Naive B cell (primary cell): ENCODE measurements at places on chromosomes 16 and 17. TPM values are rescaled to one million over a fixed set of nuclear protein-coding genes. Genes with fewer than 3 reads are reported as not detected.

- no peak for DNase-seq
- H3K27me3 ChIP-seq = no peaks in the 10 kb centered on the region
- peaks cover 80% of the 10 kb centered on the region for H3K4me1 ChIP-seq
- H3K27ac ChIP-seq = peak overlapping the region; percentile 91
These were observed 34.2 kb upstream of the PLCG2 start for GRCh38 chr16:81744911-81745310.

DNA sequence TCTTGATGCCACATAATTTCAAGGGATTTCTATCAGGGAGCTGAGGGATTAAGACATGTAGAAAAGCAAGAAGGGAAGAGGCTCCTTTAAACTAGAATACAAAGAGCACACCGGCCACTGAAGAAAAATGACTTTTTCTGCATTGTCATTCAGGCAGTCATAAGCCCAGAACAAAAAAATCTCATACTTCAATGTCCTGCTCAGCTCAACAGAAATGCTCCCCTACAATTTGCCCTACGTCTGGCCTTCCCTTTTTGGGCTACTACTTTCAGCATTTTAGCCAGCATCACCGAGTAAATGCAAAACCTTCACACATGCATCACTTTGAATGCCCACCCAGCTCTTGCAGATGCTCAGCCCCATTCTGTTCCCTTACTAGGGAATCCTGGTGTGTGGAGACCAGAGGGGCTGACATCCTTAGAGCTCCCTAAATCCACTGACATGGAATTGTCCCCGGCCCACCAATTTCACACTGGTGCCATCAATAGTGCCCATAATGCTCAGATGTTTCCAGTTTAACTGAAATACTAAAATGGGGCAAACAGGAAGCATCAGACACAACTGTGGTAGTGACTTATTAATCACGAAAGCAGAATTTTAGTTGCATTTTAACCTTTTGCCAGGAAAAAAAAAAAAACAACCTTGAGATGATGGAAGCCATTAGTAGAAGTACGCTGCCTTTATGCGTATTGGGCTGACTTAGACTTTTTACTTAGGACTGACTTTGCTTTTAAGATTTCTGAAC lies 2.7 kb downstream of the MAP3K14 start:
- peak overlapping the region; percentile 85 for H3K4me3 ChIP-seq
- no peaks in the 10 kb centered on the region for H3K27me3 ChIP-seq
- peak overlapping the region; percentile 96 for H3K27ac ChIP-seq
- H3K36me3 ChIP-seq = peaks cover 10% of the 10 kb centered on the region
- H3K4me1 ChIP-seq = peaks cover 75% of the 10 kb centered on the region

DNA sequence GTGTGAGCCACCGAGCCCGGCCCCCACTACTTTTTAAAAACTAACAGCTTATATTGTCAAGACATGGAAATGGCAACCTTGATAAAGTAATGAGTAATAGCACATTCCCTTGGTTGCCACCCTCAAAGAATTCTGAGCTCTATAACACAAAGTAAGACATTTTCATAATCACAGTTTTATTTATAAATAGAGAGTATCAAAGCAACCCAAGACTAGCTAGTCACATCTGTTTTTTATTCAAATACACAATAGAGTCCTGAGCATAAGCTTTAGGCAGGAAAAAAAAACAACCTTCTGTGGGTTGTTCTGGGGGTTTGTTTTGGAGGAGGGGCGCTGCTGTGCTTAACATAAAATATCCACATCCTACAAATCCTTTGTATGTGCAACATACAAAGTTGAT lies 68.7 kb downstream of the CEP95 start:
- H3K4me1 ChIP-seq = no peaks in the 10 kb centered on the region
- H3K27ac ChIP-seq = no peak overlapping the region
- no peaks in the 10 kb centered on the region for H3K27me3 ChIP-seq
- no peak for DNase-seq
- H3K36me3 ChIP-seq = no peaks in the 10 kb centered on the region
- no peak overlapping the region for H3K4me3 ChIP-seq

- H3K27ac ChIP-seq = no peak overlapping the region
- peaks cover 14% of the 10 kb centered on the region for H3K27me3 ChIP-seq
- H3K4me3 ChIP-seq = peak overlapping the region; percentile 98
- H3K36me3 ChIP-seq = peaks cover 18% of the 10 kb centered on the region
- peaks cover 65% of the 10 kb centered on the region for H3K4me1 ChIP-seq
These were observed 2.4 kb downstream of the SKAP1 start for GRCh38 chr17:48427598-48427997.

- no peaks in the 10 kb centered on the region for H3K4me1 ChIP-seq
- no peaks in the 10 kb centered on the region for H3K36me3 ChIP-seq
- no peak for DNase-seq
- H3K27ac ChIP-seq = no peak overlapping the region
- no peak overlapping the region for H3K4me3 ChIP-seq
- H3K27me3 ChIP-seq = no peaks in the 10 kb centered on the region
These were observed 8.2 kb upstream of the RNFT1 start for GRCh38 chr17:59972778-59973177.

The CACNG4 gene
- not detected for polyA plus RNA-seq

DNA sequence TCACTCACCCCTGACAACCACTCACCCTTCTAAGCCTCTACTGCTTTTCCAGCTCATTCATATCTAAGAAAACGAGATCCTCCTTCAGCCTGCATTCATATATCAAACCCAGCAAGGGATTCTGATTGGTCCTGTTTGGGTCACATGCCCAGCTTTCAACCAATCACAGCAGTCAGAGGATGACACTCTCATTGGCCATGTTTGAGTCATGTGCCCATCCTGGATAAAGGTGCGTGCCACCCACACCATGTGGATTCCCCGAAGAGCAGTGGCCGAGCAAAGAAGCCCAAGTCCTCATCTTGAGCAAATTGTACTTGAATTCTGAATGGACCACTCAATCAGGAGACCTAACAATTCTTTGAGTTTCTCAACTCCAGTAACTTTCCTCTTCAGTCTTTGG lies 45.0 kb downstream of the SCNN1G start:
- no peak overlapping the region for H3K27ac ChIP-seq
- H3K4me3 ChIP-seq = no peak overlapping the region
- no peaks in the 10 kb centered on the region for H3K4me1 ChIP-seq
- peaks cover 12% of the 10 kb centered on the region for H3K27me3 ChIP-seq

DNA sequence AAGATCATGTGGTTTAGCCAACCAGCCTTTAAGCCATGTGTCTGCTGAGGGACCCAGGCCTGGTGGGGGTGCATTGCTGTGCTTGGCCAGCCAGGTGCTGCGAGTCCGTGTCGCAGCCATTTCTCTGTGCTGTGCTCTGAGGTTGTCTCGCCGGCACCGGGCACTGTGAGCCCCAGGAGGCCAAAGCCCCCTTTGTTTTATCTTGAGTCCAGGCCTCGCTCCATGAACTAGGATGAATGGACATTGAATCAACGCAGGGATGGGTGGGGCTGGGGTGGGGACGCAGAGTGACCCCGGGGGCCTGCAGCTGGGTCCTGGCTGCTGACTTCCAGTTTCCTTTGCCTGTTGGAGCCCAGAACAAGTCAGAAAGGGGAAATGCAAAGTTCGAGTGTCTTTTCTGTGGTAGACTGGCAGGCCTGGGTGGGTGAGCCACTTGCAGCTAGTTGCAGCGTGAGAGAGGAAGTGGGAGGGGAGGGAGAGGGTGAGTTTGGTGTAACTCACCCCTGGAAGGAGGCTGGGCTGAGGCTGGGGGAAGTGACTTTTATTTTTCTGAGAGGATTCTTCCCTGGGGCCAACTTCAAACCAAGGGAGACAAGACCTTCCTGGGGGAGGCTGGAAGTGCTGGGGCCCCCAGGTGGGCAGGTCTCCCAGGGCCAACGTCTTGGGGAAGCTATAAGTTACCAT lies 324.7 kb downstream of the SEC14L1 start:
- H3K4me3 ChIP-seq = peak overlapping the region; percentile 88
- DNase-seq = peak; percentile 92
- H3K27me3 ChIP-seq = no peaks in the 10 kb centered on the region
- H3K36me3 ChIP-seq = peaks cover 31% of the 10 kb centered on the region
- peak overlapping the region; percentile 99 for H3K27ac ChIP-seq
- peaks cover 90% of the 10 kb centered on the region for H3K4me1 ChIP-seq

The HSD17B1 gene
- 1.6 TPM for polyA plus RNA-seq

The KRT25 gene
- not detected for polyA plus RNA-seq

The TNFSF13 gene
- 32.2 TPM for polyA plus RNA-seq

The CCDC200 gene
- polyA plus RNA-seq = not detected

The ANKFN1 gene
- polyA plus RNA-seq = not detected

GRCh38 chr16:57123974-57124674 lies 31.7 kb downstream of the CPNE2 start:
- no peaks in the 10 kb centered on the region for H3K27me3 ChIP-seq
- no peak overlapping the region for H3K4me3 ChIP-seq
- H3K27ac ChIP-seq = no peak overlapping the region
- peaks cover 21% of the 10 kb centered on the region for H3K4me1 ChIP-seq

The TMEM235 gene
- polyA plus RNA-seq = not detected

DNA sequence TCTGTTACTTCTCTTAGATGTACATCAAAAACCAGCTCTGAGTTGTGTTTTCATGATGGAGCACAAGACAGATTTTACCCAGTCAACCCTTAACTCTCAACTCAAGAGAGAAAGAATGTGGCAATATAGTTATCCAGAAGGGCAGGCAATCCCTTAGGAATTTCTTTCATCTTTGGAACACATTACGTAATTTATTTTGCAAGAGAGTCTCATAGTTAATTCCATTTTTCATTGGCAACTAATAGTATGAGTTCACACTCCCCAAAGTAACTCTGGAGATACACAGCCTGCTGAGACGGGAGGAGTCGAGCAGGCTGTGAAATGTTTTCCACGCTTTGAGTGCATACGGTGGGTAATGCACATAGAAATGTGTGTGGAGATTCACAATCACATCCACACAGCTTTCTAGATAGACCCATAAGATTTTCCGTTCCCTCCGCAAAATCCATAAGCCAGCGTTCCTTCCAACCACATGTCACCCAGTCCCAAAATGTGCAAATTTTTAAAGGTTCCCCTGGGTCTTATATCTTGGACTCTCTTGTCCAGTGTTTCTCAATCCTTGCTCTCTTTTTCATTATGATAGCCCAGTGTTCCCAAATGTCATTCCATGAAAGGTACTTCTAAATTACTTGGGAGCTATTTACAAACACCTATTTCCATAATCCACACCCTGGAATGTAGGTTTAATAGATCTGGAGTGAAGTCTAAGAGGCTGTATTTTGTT lies 8.4 kb upstream of the CDRT4 start:
- H3K27me3 ChIP-seq = no peaks in the 10 kb centered on the region
- peaks cover 11% of the 10 kb centered on the region for H3K36me3 ChIP-seq
- DNase-seq = no peak
- H3K27ac ChIP-seq = no peak overlapping the region
- H3K4me1 ChIP-seq = no peaks in the 10 kb centered on the region

- H3K36me3 ChIP-seq = no peaks in the 10 kb centered on the region
- H3K4me1 ChIP-seq = no peaks in the 10 kb centered on the region
- H3K4me3 ChIP-seq = no peak overlapping the region
- DNase-seq = no peak
These were observed 10.3 kb downstream of the ZNF469 start for GRCh38 chr16:88393034-88393433.

GRCh38 chr16:12573730-12574383 lies 229.8 kb downstream of the CPPED1 start:
- peaks cover 10% of the 10 kb centered on the region for H3K36me3 ChIP-seq
- peak overlapping the region; percentile 5 for H3K4me3 ChIP-seq
- no peaks in the 10 kb centered on the region for H3K27me3 ChIP-seq
- peak overlapping the region; percentile 51 for H3K27ac ChIP-seq
- no peak for DNase-seq
- peaks cover 42% of the 10 kb centered on the region for H3K4me1 ChIP-seq

The STX4 gene
- polyA plus RNA-seq = 17.4 TPM

GRCh38 chr17:80751070-80751945 lies 206.7 kb downstream of the RPTOR start:
- H3K27me3 ChIP-seq = no peaks in the 10 kb centered on the region
- peaks cover 17% of the 10 kb centered on the region for H3K4me1 ChIP-seq
- peaks cover 16% of the 10 kb centered on the region for H3K36me3 ChIP-seq
- peak overlapping the region; percentile 49 for H3K27ac ChIP-seq

- no peaks in the 10 kb centered on the region for H3K27me3 ChIP-seq
- H3K4me1 ChIP-seq = peaks cover 29% of the 10 kb centered on the region
- no peak overlapping the region for H3K27ac ChIP-seq
- H3K36me3 ChIP-seq = no peaks in the 10 kb centered on the region
- no peak overlapping the region for H3K4me3 ChIP-seq
These were observed 1.1 kb downstream of the ORC6 start for GRCh38 chr16:46690281-46691178.

The CCL4 gene
- 4.0 TPM for polyA plus RNA-seq

The BORCS6 gene
- 18.2 TPM for polyA plus RNA-seq

DNA sequence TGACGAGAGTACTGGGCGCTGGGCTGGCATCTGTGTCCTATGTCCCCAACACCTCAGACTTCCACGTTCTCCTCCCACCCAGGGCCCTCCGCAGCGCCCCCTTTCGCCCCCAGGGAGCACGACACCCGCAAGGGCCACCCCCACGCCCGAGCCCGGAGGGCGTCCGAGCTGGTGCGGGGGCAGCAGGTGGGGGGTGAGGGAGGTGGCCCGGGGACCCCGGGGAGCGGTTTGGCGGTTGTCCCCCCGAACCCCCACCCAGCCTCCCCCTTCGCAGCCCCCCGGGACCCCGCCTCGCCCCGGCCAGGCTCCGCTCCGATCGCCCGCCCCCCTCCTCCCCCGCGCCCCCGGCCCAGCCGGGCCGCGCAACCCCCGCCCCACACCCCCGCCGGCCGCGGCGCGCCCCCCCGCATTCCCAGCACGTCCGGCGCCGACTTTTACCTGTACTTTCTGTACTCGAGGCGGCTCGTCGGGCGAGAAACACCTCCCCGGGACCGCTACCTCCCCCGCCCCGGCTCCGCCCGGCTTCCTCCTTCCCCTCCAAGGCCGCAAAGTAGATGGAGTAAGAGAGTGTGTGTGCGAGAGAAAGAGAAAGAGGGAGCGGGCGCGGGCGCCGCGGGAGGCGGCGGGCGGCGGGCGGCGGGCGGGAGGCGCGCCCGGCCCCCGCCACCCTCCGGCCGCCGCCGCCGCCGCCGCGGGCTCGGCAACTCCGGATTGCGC lies 901 bp downstream of the CDYL2 start:
- no peaks in the 10 kb centered on the region for H3K36me3 ChIP-seq
- DNase-seq = no peak
- peaks cover 30% of the 10 kb centered on the region for H3K27me3 ChIP-seq
- H3K4me3 ChIP-seq = peak overlapping the region; percentile 71

DNA sequence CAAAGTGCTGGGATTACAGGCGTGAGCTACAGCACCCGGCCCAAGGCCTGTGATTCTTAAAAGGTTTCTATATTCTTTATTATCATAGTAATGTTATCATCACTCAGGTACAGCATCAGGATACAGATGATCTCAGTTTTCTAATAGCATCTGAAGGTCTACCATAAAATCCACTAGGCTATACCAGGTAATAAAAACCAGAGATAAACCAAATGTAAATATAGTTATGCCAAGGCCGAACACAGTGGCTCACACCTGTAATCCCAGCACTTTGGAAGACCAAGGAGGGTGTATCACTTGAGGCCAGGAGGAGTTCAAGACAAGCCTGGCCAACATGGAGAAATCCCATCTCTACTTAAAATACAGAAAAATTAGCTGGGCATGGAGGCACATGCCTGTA lies 53.8 kb downstream of the SYNRG start:
- no peak for DNase-seq
- no peak overlapping the region for H3K27ac ChIP-seq
- H3K4me1 ChIP-seq = peaks cover 28% of the 10 kb centered on the region
- H3K4me3 ChIP-seq = no peak overlapping the region

The SLC13A5 gene
- polyA plus RNA-seq = not detected
